Uterus (tissue), 4 donors: ENCODE measurements at places on chromosomes 1 and 21.

- no peak for DNase-seq
Observed at GRCh38 chr21:45513003-45513717, 29.1 kb downstream of the SLC19A1 start.

GRCh38 chr1:11735854-11736745 lies at the start of gene AGTRAP:
AGTRAP (plus strand) TSS chr1:11736136; CDS start chr1:11736209, 73 bp downstream.
- peak; percentile 96 for DNase-seq

GRCh38 chr1:234926559-234927311 lies 201.9 kb downstream of the TOMM20 start:
- no peak for DNase-seq

- no peak for DNase-seq
Observed at GRCh38 chr1:64511044-64511443, 41.1 kb downstream of the CACHD1 start.

GRCh38 chr21:29504751-29505321 lies 206.1 kb downstream of the BACH1 start:
- DNase-seq, result no peak

- DNase-seq, result no peak
Observed at GRCh38 chr1:23385119-23385621, 15.5 kb upstream of the ZNF436 start.

DNA sequence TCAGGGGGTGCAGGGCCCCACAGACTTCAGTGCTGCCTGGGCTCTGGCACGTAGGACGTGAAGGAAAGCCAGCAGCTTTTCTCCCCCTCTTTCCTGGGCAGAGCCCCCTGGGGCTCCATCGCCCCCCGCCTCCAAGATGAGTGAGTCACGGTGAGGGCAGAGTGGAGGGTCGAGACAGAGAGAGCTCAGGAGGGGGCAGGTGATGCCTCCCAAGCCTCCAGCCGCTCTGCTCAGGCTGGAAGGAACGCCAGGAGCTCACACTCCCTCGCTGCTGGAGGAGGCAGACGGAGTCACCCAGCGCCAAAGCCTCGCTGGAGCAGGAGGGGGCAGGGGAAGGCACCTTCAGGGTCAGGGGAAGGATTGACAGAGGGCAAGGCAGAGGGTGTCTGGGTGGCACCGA lies 119.5 kb downstream of the CASZ1 start:
- DNase-seq, result no peak

- DNase-seq, result no peak
Observed at GRCh38 chr21:28884481-28884880, 108.2 kb downstream of the LTN1 start.

DNA sequence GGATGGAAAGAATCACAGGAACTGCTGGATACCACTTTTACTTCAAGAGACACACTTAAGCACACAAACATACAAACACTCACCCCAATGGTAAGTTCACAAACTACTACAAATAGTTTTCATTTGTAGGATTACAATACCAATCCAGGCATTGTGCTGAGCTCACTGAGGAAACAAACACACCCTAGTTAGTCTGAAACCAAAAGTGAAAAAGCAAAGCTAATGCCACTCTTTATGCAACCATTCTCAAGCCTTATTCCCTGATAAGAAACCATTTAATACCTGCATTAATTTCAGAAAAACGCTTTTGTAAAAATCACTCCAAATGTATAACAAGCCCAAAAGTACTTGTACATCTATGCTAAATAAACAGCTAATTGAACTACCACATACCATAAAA lies 38.3 kb downstream of the RNF115 start:
- no peak for DNase-seq

GRCh38 chr21:46284077-46284644 lies 1.2 kb downstream of the MCM3AP start:
- DNase-seq, result no peak

GRCh38 chr1:180261524-180262155 lies 31.6 kb downstream of the LHX4 start:
- DNase-seq, result no peak

DNA sequence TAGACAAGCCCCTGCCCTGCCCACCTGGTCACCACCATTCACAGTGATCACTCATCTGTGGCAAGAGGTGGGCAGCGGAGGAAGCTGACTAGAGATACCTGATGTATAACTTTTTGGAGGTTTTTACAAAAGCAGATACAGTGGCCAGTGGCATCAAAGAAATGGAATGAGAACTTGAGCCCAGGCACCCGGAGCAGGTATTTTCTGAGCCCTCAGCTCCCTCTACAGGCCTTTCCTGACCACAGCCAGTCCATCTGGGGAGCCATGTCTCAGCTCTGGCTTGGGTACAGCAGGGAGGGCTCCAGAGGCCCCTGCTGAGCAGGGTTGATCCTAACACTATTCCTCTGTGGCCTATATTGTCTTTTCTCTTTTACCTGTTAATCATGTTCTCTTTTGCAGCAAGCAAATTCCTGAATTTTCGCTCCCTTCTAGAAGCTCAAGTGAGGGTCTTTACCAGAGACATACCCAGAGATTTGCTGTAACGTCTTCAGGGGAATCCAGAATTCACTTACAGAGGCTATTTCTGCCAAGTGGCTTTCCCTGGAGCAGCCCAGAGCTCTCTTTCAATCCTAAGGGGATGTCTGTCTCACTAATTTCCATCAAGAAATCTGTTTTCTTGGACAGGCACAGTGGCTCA lies 27.3 kb downstream of the GPR157 start:
- peak; percentile 40 for DNase-seq

- no peak for DNase-seq
Observed at GRCh38 chr1:12649971-12650421, 6.1 kb downstream of the AADACL4 start.

- no peak for DNase-seq
Observed at GRCh38 chr1:171911506-171911905, 70.2 kb downstream of the DNM3 start.

GRCh38 chr21:45306832-45307571 lies 19.3 kb upstream of the POFUT2 start:
- DNase-seq, result peak; percentile 92

DNA sequence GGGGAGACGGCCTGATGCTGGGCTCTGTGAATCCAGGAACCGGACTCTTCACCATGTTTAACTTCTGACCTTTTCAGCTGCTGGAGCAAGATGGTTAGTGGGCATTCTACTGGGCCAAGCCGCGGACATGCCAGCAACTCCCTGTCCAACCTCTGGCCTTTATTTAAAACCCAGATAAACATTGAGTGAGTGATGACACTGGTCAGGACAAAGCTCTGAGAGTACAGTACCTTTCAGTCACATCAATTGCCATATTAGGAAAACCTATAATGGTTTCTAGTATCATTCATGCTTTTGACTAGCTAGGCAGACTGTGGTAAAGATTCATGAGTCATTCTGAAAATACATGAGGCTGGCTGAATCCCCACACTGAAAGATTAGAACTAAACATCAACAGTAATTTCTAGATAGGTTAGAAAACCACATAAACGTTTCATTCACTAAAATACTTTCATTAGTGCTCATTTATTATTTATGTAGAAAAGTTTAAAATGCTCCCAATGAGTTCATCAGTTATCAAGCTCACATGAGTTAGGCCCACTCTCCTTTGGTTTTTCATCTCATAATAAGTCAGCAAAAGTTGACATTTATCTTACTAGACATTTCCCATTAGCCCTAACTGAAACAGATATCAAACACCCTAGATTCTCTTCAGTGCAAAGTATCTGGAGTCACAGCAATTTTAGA lies 7.1 kb upstream of the ACTA1 start:
- DNase-seq, result no peak

- no peak for DNase-seq
Observed at GRCh38 chr1:36168514-36168913, 12.6 kb downstream of the MAP7D1 start.

DNA sequence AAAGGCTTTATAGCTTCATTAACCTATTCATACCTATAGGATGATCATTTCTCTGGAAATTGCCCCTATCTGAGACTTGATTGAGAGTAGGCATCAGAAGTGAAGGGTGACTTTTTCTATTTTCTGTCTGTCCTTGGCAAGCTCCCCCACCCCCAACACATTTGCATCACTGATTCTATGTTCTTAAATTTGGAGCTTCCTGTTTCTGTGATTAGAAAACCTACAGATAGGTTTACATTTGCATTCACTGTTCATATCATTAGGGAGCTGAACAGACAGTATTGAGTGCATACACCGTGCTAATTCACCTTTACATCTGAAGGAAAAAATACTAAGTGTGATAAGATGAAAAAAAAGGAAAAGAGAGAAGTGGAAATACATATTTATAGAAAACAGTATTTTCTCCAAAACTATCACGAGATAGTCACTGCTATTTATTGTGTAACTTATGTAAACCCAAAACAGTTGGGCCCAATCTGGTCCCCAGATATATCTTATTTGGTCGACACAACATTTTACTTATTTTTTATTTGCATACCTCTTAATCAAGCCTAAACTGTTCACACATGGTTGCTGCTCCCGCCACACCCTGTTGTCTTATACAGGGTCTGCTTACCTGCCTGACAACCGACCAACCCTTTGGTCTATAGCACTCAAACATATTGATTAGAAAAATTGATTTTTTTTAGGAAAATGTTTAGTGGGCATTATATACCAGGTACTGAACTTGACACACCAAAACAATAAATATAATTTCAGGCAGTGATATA lies 218.8 kb downstream of the NTNG1 start:
- DNase-seq, result no peak

DNA sequence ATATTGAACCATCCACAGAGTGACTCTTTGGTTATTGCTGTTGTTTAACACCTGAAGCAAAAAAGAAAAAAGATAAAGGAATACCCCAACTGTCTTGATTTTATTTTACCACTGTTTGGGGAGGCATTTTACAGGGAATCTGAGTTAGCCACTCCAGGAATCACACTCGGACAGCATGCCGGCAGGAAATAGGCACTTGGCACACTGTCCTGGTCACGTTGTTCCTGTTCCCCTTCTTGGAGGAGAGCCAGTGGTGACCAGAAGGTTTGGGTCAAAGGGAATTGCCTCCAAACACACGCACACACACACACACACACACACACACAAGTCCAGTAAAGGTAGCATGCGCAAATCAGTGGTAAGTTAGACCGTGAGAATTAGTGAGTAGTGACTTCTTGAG lies 13.8 kb downstream of the RGS4 start:
- DNase-seq, result peak; percentile 19

DNA sequence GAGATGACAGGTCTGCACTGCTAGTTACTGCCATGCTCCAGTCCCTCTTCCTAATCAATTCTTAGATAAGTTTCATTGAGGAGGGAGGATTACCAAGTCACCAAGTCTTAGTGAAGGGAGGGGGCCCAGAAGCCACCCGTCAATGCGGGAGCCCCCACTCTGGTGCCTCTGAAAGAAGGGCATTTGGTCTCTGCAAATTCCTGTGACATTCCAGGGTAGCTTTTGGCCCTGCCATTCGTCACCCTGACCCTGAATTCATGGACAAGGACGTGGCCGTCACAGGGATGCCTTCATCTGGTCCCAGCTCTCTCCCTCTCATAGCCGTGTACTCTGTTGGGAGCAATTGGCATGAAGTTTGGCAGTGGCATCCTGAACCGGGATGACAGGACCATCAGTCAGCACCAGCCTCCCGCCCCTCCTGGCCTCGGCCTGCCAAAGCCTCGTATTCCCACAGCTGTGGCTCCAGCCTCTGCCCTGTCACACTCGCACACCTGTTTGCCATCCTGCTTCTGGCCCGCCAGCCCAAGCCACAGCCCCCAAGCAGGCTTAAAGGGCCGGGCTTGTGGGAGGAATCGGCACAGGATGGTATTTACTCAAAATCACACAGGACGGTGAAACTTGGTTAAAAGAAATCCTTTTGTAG lies 150.7 kb downstream of the CLIC6 start:
- no peak for DNase-seq

GRCh38 chr1:246843876-246844275 lies 87.9 kb downstream of the AHCTF1 start:
- no peak for DNase-seq

GRCh38 chr21:45019076-45019886 lies 55.1 kb upstream of the ADARB1 start:
- DNase-seq, result peak; percentile 18

DNA sequence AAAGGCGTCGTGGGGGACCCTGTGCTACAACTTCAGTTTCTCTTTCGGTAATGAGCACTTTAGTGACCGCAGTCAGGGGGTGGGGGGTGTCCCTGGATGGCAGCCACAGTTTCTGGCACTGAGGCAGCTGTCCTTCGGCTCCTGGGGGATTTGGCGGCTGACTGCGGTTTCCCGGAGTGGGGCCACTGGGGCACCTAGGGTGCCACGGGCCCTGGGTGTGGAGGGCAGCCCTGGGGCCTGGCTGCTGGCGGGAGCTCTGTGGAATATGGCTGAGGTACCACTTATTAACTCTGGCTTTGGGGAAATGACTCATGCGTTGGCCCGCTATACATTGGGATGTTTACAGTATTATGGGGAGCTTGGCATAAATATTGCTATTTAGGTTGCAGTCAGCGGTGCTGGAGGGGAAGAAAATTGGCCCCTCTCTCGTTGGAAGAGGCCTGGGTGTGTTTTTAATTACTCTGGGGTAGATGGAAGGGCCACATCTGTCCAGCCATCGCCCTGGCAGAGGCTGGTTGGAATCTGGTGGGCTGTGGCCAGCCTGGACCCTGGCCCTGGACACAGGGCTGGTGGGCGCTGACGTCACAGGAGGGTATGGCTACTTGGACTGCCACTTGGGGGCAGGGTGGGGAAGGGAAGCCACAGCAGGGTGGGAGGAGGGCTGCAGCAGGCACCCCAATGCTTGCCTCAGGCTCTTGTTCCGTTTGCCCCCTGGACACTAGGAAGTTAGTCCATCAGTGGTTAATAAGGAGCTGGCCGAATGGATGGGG lies 2.0 kb downstream of the EPHB2 start:
- DNase-seq, result no peak

GRCh38 chr1:63205776-63206175 lies 116.6 kb upstream of the FOXD3 start:
- DNase-seq, result no peak

GRCh38 chr1:41497056-41497440 lies 12.6 kb upstream of the EDN2 start:
- no peak for DNase-seq

- DNase-seq, result no peak
Observed at GRCh38 chr1:94722181-94722580, 98.0 kb upstream of the SLC44A3 start.

DNA sequence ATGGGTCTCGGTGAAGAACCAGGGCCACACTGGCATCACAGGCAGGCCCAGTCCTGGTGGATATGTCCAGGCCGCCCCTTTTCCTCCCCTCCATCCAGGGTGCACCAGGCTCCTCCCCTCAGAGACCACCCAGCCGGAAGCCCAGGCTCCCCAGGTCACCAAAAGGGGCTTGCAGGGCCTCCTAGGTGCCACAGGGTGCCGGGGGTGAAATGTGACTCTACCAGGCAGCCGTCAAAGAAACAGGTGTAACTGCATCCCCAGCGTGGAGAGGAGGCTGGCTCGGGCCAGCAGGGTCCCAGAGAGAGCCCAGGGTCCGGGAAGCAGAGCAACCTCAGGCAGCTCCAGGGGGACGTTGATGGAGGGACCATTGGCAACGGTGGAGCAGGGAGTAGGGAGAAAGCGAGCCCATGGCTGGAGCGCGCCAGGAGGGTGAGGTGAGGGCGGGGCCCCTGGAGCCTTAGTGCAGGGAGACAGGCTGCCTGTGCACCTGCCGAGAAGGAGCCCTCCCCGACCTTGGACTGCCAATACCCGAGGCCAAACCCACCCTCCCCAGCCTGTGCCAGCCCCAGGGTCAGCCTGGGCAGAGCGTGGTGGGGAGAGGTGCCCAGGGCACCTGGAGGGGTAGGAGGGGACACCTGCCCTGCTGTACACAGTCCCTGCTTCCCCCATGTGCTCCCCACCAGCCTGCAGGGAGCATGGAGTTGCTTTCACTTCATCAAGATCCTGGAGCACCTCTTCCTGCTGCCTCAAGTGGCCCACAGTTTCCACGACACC lies 48.3 kb upstream of the POFUT2 start:
- DNase-seq, result no peak
